ENCODE measurements at places on chromosomes 6 and 20.

DNA sequence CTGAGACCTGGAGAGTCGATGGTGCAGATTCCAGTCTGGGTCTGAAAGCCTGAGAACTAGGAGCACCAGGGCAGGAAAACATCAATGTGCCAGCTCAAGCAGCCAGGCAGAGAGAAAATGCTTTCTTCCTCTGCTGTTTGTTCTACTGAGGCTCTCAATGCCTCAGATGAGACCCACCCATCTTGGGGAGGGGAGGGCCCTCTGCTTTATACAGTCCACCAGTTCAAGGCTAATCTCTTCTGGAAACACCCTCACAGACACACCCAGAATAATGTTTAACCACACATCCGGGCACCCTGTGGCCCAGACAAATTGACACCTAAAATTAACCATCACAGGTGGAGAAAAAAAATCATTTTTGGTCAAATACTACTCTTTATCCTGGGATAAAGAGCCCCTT, 89.3 kb upstream of the SLC22A23 start:
- no peak for DNase-seq

- DNase-seq = no peak
Measured at GRCh38 chr20:38296433-38296832, 7.5 kb upstream of the BPI start.

DNA sequence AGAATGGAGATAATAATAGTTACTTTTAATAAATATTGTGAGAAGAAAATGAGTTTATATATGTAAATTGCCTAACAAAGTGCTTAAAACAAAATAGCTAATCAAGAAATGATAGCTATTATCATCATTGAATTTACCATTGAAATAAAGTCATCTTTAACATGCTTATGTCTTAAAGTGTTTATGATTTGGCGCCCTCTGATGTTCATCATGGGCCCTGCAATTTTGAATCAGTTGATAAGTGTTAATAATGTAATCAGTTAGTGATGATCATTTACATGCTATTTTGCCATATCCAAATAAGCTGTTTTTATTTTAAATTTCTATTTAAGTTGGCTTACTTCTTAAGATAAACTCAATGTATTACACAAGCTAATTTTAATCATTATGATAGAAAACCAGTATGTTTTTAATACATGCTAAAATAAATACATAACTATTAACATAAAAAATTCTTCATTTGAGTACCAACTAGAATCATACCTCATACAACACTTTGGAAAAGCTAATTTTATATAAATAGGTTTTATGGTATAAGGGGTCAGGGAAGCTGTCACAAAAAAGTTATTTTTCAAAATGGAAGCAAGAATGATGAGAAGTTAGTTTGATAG, 39.2 kb upstream of the TPD52L1 start:
- DNase-seq = peak; percentile 15

GRCh38 chr20:46568570-46569129, 18.2 kb upstream of the OCSTAMP start:
- DNase-seq = no peak

DNA sequence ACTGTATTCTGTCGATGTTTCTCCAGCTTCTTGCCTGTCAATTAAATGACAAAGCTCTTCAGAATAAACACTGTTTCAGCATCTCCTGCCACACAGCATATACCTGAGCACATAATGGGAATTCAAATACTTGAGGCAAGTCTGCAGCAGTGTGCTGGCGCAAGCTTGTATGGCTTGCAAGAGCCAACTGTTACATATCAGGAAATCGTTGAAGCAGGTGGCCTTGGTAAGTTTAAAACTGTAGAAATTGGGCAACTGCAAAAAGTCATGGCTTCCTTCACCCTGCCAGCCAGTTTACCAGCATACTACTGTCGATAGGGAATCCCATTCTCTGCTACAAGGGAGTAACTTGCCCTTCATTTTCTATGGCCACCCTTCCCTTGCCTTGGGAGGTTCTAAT, 23.0 kb downstream of the CPNE1 start:
- DNase-seq = no peak

GRCh38 chr6:158211273-158212055, 43.3 kb downstream of the GTF2H5 start:
- DNase-seq = no peak

- DNase-seq = no peak
Measured at GRCh38 chr20:22686097-22686496, 101.7 kb upstream of the FOXA2 start.

GRCh38 chr6:47047479-47048407, 5.6 kb upstream of the ADGRF1 start:
- peak; percentile 52 for DNase-seq

- no peak for DNase-seq
Measured at GRCh38 chr6:125863023-125863422, 72.3 kb downstream of the NCOA7 start.

DNA sequence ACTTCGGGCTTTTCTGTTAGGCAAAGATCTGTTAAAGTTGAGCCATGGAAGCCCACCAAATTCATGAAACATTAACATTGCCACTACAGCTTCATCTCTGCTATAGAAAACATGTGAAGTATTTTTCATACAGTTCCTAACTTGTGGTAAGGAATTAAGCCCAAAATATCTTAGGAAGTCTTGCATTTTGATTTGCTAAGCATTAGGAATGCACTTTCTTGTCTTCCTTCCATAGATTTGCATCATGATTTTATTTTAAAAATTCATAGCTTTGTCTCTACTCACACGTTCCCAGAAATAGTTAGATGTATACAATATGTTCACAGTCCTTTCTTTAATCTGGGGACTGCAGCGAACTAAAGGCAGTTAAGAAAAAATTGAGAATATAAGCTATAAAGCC, 325.6 kb downstream of the CENPW start:
- DNase-seq = no peak

GRCh38 chr6:168508903-168509302, 67.9 kb downstream of the SMOC2 start:
- DNase-seq = no peak

DNA sequence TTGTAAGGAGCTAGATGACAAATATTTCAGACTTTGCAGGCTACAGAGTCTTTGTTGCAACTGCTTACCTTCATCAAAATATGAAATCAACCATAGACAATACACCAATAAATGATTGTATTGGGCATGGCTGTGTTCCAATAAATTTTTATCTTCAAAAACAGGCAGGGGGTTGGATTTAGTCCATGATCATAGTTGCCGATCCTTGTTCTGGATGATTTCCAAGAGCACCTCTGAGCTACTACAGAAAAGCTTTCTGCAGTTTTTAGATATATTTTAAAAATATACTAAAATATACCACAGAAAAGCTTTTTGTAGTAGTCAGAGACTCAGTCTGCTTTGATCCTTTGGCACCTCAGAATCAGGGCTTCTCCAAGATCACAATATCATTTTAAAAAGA, 145.0 kb downstream of the HTR1B start:
- no peak for DNase-seq

- DNase-seq = no peak
Measured at GRCh38 chr20:25525867-25526266, 59.5 kb downstream of the NINL start.

GRCh38 chr6:20861481-20861880, 327.2 kb downstream of the CDKAL1 start:
- no peak for DNase-seq

DNA sequence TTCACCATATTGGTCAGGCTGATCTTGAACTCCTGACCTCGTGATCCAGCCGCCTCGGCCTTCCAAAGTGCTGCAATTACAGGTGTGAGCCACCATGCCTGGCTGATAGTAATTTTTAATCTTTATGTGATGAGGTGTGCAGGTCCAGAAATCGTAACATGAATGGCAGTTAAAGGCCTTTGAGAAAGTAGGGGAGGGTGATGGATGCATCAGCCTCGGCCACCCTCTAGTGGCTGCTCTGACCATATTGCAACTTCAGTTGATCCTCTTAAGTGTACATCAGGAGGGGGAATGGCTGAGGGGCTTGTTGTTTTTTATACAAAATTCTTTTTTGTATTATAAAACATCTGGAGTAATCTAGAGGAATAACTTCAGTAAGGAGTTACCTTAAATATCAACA, 193.0 kb downstream of the ZFAND3 start:
- DNase-seq = no peak

- no peak for DNase-seq
Measured at GRCh38 chr6:108597572-108598304, 37.0 kb downstream of the FOXO3 start.

DNA sequence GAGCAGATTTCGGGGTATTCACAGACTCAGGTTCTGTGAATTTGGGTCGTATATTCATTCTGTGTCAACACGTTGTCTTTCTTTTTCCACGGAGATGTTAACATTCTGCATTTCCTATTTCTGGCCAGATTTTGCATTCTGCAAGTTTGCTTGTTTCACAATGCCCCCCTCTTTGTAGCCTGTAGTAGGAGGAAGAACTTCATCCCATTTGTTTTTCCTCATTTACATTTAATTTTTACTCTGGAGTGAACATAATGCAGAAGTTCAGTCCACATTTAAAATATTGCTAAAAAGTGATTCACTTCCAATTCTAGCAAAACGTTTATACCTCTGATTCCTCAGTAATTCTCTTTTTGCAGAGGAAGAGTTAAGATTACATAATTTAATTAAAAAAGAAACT, 12.9 kb downstream of the TAGAP start:
- DNase-seq = no peak

GRCh38 chr20:48298851-48299484, 513.7 kb upstream of the SULF2 start:
- DNase-seq = peak; percentile 15

- no peak for DNase-seq
Measured at GRCh38 chr20:9999645-10000044, 35.1 kb upstream of the ANKEF1 start.

GRCh38 chr6:90790058-90790457, 203.2 kb upstream of the MAP3K7 start:
- no peak for DNase-seq

DNA sequence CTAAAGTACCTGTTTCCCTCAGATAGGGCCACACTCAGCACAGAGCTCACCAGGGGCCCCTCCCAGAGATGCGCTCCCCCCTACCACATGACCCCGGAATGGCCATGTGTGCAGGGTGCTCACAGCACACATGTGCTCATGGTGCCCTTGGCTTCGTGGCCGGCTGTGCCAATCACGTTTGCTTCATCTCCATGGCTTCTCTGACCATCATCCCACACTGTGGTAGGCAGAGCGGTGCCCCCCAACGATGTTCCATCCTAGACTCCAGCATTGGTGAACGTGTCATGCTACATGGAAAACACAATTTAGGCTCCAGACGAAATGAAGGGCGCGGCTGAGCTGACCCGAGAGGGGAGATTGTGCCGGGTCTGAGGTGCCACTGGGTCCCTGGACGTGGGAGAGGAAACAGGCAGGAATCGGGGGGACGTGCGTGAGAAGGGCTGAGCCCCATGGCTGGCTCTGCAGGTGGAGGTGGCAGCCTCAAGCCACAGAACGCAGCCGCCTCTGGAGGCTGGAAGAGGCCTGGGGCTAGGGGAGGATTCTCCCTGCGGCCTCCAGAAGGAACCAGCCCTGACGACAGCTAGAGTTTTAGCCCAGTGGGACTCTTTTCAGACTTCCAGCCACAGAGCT, 126.5 kb downstream of the DLL1 start:
- no peak for DNase-seq

- DNase-seq = no peak
Measured at GRCh38 chr20:31869942-31870725, at the start of the genes DUSP15 and TTLL9. Gene DUSP15 (minus strand): TSS chr20:31870527. CDS start chr20:31870337, 190 bp downstream. Gene TTLL9 (plus strand): TSS chr20:31870634. CDS start chr20:31871127, 493 bp downstream.

DNA sequence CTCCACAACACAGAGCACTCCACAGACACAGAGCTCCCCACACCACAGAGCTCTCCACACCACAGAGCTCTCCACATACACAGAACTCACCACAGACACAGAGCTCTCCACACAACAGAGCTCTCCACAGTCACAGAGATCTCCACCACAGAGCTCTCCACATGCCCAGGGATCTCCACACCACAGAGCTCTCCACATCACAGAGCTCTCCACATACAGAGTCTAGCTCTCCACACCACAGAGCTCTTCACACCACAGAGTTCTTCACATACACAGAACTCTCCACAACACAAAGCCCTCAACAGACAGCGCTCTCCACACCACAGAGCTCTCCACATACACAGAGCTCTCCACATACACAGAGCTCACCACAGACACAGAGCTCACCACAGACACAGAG, 55.3 kb downstream of the ERMARD start:
- DNase-seq = no peak

- DNase-seq = no peak
Measured at GRCh38 chr6:52286798-52287432, 2.4 kb upstream of the MCM3 start.

Measured in thymus (tissue), 14 donors.